ENCODE measurements at places on chromosomes 16 and 17.
A peak's percentile ranks its signal among the peaks of the same experiment; 100 is the strongest.

DNA sequence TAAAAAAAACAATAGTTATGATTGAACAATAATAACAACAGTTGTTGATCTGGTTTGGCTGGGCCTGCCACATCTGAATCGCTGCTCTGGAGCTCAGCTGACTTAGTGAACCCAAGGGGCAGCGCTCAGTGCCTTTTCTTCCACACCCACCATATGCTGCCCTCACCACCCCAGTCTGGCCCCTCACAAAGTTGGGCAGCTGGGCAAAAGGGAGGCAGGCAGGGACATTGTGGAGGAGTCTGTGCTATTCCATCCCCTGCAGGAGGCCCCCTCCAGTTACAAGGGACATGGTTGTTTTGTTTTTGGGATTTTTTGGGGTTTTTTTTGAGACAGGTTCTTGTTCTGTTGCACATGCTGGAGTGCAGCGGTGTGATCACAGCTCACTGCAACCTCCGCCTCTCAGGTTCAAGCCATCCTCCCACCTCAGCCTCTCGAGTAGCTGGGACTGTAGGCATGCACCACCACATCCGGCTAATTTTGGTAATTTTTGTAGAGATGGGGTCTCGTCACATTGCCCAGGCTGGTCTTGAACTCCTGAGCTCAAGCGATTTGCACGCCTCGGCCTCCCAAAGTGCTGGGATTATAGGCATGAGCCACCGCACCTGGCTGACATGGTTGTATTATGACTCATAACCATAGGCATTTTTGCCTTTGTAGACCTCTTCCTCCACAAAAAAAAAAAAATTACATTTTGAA lies 8.6 kb upstream of the PECAM1 start:
- no peak for DNase-seq

DNA sequence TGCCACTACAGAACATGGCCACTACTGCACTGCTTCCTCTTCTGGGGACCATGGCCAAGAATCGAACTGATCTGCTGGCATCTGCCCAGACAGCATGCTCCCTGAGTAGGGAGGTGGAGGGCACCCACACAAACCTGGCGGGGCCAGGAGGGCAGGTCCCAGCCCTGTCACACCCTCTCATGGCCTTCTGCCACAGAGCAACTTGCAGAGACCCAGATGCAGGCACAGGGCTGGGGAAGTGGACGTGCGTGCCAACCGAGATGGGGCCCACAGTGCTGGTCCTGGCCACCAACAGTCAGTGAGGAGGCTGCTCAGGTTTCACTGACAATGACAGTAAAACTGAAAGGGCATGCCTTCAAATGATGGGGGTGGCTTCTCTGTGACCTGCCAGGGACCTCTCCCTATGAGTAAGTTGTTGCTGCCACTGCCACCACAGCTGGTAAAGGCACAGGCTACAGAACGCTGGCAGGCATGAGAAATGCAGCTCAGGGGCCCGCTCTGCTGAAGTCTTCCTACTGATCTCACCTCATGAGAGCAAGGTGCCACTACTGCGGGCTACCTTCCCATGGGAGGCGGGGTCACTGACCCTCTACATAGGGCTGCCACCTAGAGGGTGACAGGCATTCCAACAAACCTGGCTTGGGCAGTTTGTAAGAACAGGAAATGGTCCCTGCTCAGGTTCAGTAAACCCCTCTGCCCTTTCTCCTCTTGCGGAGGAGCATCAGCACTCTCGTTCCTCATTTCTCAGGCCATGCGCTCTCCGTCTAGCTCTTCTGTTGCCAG lies 15.5 kb downstream of the HIC1 start:
- peak; percentile 27 for DNase-seq

DNA sequence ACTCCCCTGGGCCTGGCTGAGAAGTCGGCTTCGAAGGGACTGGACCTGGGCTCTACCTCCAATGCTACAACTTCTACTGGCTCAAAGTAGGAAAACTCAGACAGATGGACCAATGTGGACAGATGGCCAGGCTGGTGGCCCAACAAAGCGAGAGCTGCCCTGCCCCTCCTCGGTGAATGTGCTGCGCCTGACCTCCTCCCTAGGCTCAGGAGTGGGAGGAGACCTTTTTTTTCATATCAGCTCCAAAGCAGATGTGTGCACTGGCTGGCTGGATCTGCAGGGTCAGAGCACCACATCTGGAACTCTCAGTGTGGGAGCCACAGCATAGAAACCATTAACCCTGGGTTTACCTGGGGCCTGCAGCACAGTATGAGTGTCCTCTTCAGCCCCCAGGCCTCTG lies 20.8 kb downstream of the ATP6V0D1 start:
- no peak for DNase-seq

DNA sequence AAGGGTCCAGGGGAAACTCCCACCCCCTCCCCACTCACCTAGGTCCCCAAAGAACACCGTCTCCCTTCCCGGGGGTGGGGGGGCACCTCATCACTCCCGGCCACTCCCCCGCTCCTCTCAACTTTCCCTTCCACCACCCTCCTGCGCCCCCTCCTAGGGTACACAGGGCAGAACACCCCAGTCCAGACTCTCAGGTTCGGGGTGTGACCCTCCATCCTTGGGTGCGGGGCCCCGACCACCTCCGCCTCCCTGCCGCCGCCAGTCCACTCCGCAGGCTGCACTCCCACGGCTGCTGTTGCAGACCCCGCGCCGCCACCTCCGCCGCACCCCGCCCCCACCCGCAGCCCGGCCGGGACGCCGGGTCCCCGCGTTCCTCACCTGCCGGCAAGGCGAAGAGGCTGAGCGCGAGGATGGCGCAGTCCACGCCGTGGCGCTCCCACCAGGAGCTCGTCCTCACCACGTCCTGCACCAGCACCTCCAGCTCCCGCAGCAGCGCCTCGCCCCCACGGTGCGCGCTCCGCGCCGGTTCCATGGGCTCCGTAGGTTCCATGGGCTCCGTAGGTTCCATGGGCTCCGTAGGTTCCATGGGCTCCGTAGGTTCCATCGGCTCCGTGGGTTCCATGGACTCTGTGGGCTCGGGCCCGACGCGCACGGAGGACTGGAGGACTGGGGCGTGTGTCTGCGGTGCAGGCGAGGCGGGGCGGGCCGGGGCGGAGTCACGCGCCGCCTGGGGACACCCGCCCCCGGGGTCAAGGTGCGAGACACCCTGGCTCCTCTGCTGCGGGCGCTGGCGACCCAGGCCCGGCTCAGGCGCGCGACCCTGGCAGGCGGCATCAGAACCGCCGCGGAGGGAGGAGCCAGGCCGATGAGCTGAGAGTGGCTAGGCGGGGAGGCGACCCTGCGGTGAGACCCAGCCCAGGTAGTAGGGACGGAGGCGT lies at the start of gene FADS6:
FADS6 (minus strand) TSS at position 660 of the 938 bp plus-strand sequence; CDS start at position 622, 38 bp downstream.
- no peak for DNase-seq

- DNase-seq: no peak
These were observed 3.2 kb downstream of the ZC3H7A start for GRCh38 chr16:11793840-11794239.

- DNase-seq: no peak
These were observed 33.3 kb downstream of the CBFA2T3 start for GRCh38 chr16:88943741-88944140.

- no peak for DNase-seq
These were observed 8.3 kb upstream of the ST6GALNAC2 start for GRCh38 chr17:76593959-76594358.

DNA sequence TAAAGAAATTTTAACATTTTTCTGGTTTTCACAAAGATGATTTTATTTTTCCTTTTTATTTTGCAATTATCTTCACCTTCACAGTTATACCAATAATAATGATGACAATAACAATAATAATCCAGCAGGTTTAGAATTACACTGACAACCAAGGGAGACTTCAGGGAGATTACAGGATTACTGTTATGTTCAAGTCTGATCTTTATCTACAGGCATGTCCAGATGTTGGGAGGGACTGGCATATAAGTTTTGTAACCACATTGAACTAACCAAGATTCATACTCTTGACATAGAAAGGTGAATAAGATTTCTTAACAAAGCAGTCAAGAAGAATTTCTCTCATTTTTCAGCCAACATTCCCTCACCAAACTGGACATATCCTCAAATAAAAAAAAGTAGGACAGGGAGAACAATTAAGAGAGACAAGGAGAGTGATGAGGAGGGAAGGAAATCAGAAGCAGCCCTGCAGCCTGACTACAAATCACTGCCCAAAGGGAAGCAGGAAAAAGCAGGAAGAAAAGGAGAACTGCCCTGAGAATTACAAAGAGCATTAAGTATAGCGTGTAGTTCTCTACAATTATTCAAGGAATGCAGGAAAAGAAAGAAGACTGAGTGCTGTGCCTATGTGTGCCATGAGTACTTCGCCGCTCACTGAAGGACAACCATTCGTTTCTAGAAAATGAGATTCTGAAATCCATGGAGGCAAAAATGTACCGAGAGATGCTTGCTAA lies 155.7 kb upstream of the C17orf78 start:
- DNase-seq: no peak

DNA sequence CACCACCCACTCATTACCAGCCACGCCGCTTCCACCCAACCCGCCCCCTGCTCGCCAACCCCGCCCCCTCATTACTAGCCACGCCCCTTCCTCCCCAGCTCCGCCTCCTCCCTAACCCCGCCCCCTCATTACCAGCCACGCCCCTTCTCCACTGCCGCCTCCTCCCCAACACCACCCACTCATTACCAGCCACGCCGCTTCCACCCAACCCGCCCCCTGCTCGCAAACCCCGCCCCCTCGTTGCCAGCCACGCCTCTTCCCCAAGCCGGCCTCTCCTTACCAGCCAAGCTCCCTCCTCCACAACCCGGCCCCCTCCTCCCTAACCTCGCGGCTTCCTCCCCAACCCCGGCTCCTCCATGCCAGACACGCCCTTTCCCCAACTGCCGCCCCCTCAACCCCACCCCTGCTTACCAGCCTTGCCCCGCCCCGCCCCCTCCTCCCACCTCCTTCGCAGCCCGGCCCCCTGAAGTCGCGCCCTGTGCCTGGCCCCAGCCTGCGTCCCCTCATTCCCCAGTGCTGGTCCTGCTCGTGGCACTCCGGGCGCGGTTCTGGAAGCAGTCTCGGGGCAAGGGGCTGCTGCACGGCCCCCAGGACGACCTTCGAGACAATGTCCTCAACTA lies 7.3 kb downstream of the SLC22A31 start:
- DNase-seq: peak; percentile 38

GRCh38 chr17:75795820-75796607 lies 11.4 kb downstream of the UNK start:
- DNase-seq: no peak

DNA sequence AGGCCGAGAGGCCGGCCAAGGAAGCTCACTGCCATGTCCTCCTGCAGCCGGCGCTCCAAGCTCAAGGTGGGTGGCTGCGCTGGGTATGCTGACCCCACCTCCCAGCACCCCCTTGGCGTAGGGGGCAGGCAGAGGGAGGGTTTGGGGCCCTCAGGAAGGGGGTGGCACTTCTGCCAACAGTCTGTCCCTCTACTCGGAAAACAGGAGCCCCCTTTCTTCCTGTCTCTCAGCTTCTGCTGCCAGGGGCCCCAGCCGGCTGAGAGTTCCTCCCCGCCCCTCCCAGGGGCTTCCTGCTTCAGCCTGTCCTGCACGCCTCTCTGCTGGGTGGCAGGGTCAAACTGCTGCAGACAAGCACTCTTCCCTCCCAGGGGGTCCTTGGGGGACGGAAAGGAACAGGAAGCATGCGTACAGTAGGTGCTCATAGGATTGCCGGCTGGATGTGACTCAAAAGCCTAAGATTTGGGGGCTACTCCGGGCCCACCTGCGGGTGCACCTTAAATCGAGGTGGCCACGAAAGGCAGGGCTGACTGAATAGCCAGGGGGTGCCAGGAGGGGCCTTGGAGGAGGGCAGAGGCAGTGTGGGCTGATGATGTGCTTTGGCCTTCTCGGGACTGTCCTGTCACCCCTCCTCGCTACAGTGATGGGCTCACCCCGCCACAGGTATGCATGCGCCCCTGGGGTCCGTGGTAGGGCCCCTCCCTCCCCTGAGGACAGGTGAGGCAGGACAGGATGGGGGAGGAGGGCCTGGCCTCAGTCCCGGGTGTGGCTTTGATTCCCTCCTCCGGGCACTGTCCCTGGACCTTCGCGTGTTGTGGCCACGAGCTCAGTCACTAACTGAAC lies 4.0 kb downstream of the CBX2 start:
- DNase-seq: no peak

- DNase-seq: no peak
These were observed 44.6 kb downstream of the NDEL1 start for GRCh38 chr17:8480011-8480976.

GRCh38 chr16:1420111-1420539 lies 422 bp downstream of the UQCC4 start:
- DNase-seq: no peak

GRCh38 chr17:57556977-57557376 lies 188.1 kb downstream of the CCDC182 start:
- DNase-seq: no peak

All from CD4-positive, alpha-beta T cell treated with Interleukin-4 for 4 hours (primary cell).